ENCODE measurements at places on chromosomes 1 and 21. TPM values are rescaled to one million over a fixed set of nuclear protein-coding genes. Genes with fewer than 3 reads are reported as not detected.
A peak's percentile ranks its signal among the peaks of the same experiment; 100 is the strongest.

- H3K4me3 ChIP-seq: no peak overlapping the region
- H3K36me3 ChIP-seq: no peaks in the 10 kb centered on the region
- no peaks in the 10 kb centered on the region for H3K27me3 ChIP-seq
- H3K27ac ChIP-seq: no peak overlapping the region
- no peaks in the 10 kb centered on the region for H3K4me1 ChIP-seq
Measured at GRCh38 chr21:30629200-30629599, 5.8 kb upstream of the KRTAP20-2 start.

- no peaks in the 10 kb centered on the region for H3K36me3 ChIP-seq
- H3K27me3 ChIP-seq: no peaks in the 10 kb centered on the region
- no peak overlapping the region for H3K4me3 ChIP-seq
- DNase-seq: no peak
Measured at GRCh38 chr1:89605692-89606091, 27.2 kb upstream of the LRRC8C start.

- H3K36me3 ChIP-seq: no peaks in the 10 kb centered on the region
- no peak overlapping the region for H3K27ac ChIP-seq
- peaks cover 4% of the 10 kb centered on the region for H3K4me1 ChIP-seq
Measured at GRCh38 chr1:179178950-179179349, 50.5 kb downstream of the ABL2 start.

DNA sequence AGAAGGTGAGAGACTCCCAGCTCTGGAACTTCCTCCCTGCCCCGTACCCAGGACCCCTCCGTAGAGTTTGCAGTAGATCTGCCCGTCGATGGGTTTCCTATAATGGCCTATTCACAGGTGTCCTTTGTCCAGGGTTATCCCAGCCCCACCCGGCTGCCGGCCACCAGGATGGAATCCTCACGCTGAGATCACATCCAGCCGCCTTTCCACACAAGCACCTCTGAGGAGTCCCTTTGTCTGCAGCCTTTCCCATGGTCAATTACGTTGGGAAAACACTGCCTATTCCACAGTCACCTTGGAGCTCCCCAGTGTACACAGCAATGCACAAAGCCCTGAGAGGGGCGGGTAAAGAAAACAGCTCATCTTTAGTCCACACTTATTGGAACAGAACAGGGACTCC is 190.0 kb upstream of the EDN2 start:
- H3K4me3 ChIP-seq: no peak overlapping the region
- H3K4me1 ChIP-seq: no peaks in the 10 kb centered on the region
- H3K27ac ChIP-seq: no peak overlapping the region
- H3K36me3 ChIP-seq: no peaks in the 10 kb centered on the region
- no peaks in the 10 kb centered on the region for H3K27me3 ChIP-seq

DNA sequence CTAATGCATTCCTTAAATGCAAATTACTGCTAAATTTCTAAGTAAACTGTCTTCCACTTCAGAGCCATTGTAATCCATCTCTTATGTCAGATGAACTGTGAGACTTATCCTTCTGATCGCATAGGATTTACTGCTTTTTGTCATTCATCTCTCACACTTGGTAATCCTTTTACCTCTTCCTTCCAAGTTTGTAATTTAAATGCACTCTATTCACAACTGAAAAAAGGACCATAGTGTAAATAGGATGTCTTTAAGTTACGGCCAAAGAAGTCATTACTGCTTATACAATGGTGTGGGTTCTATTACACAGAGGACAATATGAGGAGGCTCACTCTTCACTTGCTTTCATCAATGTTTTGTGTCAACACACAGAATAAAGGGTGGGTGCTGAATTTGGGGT is 393.3 kb downstream of the PTBP2 start:
- H3K36me3 ChIP-seq: no peaks in the 10 kb centered on the region
- no peaks in the 10 kb centered on the region for H3K27me3 ChIP-seq
- H3K4me1 ChIP-seq: no peaks in the 10 kb centered on the region
- DNase-seq: no peak
- H3K27ac ChIP-seq: no peak overlapping the region
- H3K4me3 ChIP-seq: no peak overlapping the region

DNA sequence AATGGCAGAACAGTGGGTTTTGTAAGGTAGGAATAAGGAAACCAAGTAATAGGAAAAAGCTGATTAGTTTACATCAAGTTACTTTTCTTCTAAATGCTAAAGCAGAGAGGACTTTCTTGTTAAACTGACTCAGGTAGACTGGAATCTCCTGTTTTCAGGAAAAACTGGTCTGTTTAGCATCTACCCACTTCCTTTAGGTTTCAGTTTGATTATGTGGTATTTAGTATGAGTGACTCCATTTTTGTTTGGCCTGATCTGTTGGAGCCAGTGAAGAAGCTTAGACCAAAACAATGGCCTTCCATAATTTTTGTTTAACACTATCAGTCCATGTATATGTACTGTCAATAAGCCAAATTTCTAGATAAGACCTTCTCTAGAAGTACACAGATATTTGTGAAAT is 88.4 kb downstream of the EPB41 start:
- H3K4me3 ChIP-seq: no peak overlapping the region
- no peaks in the 10 kb centered on the region for H3K36me3 ChIP-seq
- H3K27ac ChIP-seq: no peak overlapping the region
- H3K4me1 ChIP-seq: no peaks in the 10 kb centered on the region
- no peak for DNase-seq

- no peaks in the 10 kb centered on the region for H3K27me3 ChIP-seq
- H3K27ac ChIP-seq: no peak overlapping the region
- H3K36me3 ChIP-seq: no peaks in the 10 kb centered on the region
- H3K4me1 ChIP-seq: no peaks in the 10 kb centered on the region
- DNase-seq: no peak
Measured at GRCh38 chr1:29459620-29459945, 223.3 kb downstream of the PTPRU start.

DNA sequence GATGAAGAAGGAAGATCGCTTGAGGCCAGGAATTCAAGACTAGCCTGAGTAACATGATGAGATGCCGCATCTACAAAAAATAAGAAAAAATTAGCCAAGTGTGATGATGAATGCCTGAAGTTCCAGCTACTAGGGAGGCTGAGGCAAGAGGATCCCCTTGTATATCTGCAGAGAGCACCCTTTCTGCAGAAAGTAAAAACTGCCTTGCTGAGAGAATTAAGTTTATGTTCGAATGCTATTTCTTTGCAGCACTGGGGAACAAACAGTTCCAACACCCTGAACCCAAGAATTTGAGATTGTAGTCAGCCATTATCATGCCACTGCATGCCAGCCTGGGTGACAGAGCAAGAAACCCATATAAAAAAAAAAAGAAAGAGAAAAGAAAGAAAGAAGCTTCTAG is 20.6 kb upstream of the KCNT2 start:
- no peaks in the 10 kb centered on the region for H3K36me3 ChIP-seq
- H3K4me3 ChIP-seq: no peak overlapping the region
- H3K27me3 ChIP-seq: no peaks in the 10 kb centered on the region
- H3K27ac ChIP-seq: no peak overlapping the region
- H3K4me1 ChIP-seq: no peaks in the 10 kb centered on the region

DNA sequence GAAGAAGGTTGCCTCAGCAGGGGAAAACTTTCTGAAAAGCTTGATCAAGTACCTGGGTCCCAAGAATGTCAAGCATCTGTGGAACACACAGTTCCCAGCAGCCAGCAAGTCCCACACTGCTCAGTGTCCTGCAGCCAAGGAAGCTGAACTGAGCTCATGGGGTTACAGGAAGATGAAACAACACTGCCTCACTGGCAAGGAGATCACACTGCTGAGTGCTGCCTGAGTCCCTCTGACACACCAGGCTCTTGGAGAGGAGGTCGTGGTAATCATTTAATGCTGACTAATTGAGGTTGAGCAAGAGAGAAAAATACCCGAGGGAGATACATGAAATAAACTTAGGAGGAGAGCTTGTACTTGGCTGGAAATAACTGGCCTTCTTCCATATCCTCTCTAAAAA is 75.2 kb downstream of the MPZL1 start:
- no peaks in the 10 kb centered on the region for H3K4me1 ChIP-seq
- no peak overlapping the region for H3K27ac ChIP-seq
- H3K36me3 ChIP-seq: no peaks in the 10 kb centered on the region
- no peak overlapping the region for H3K4me3 ChIP-seq
- no peaks in the 10 kb centered on the region for H3K27me3 ChIP-seq

GRCh38 chr1:221448585-221449175 is 293.2 kb downstream of the DUSP10 start:
- no peaks in the 10 kb centered on the region for H3K36me3 ChIP-seq
- H3K27me3 ChIP-seq: no peaks in the 10 kb centered on the region
- DNase-seq: no peak

GRCh38 chr21:42662430-42663199 is 9.2 kb downstream of the PDE9A start:
- no peaks in the 10 kb centered on the region for H3K36me3 ChIP-seq
- H3K27me3 ChIP-seq: no peaks in the 10 kb centered on the region
- H3K27ac ChIP-seq: no peak overlapping the region
- no peak for DNase-seq
- H3K4me1 ChIP-seq: no peaks in the 10 kb centered on the region
- H3K4me3 ChIP-seq: no peak overlapping the region

DNA sequence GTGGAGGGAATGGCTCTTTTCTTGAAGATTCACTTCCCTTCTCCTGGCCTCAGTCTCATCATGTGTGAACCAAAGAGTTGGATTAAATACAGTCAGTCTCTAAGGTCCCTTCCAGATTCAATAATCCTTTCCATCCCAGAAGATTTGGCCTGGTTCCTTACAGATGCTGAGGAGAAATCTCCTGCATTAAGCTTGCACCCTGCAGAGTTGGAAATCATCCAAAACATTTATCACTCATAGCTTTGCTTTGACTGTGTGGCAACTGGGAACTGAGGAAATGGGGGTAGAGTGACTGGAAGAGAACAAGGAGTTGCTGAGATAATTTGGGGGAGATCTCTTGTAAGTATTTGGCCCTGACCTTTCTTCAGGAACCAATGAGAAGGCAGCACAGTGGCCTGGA is 220.5 kb upstream of the SGIP1 start:
- peaks cover 12% of the 10 kb centered on the region for H3K4me1 ChIP-seq
- no peak overlapping the region for H3K4me3 ChIP-seq
- no peak overlapping the region for H3K27ac ChIP-seq
- no peaks in the 10 kb centered on the region for H3K36me3 ChIP-seq
- no peaks in the 10 kb centered on the region for H3K27me3 ChIP-seq

GRCh38 chr1:160342526-160342925 is 524 bp downstream of the COPA start:
- peaks cover 26% of the 10 kb centered on the region for H3K36me3 ChIP-seq
- H3K27me3 ChIP-seq: no peaks in the 10 kb centered on the region
- peak overlapping the region; percentile 88 for H3K4me3 ChIP-seq

GRCh38 chr21:42291003-42291750 is 24.0 kb downstream of the TFF3 start:
- H3K4me3 ChIP-seq: no peak overlapping the region
- no peak for DNase-seq
- H3K36me3 ChIP-seq: no peaks in the 10 kb centered on the region
- H3K27me3 ChIP-seq: no peaks in the 10 kb centered on the region
- no peak overlapping the region for H3K27ac ChIP-seq
- H3K4me1 ChIP-seq: no peaks in the 10 kb centered on the region

GRCh38 chr1:160652924-160653619 is 6.2 kb upstream of the SLAMF1 start:
- no peaks in the 10 kb centered on the region for H3K27me3 ChIP-seq
- DNase-seq: no peak
- no peaks in the 10 kb centered on the region for H3K4me1 ChIP-seq
- H3K36me3 ChIP-seq: no peaks in the 10 kb centered on the region
- no peak overlapping the region for H3K27ac ChIP-seq
- no peak overlapping the region for H3K4me3 ChIP-seq

DNA sequence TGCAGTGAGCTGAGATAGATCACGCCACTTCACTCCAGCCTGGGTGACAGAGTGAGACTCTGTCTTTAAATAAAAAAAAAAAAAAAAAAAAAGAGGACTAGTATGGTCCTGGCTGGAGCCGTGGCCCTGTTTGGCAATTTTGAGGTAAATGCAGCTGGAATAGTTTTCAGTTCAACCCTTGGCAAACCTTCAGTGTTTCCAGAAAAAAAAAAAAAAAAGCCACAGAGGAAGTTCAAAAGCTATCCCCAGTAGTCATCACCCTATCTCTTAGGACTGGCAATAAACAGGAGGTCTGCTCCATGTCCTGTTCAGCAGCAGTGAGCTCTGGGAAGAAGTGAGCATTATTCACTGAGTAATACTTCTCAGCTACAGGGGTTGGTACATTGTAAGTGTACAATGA is 56.8 kb upstream of the ERRFI1 start:
- no peaks in the 10 kb centered on the region for H3K27me3 ChIP-seq
- H3K4me1 ChIP-seq: peaks cover 4% of the 10 kb centered on the region
- H3K36me3 ChIP-seq: no peaks in the 10 kb centered on the region
- H3K4me3 ChIP-seq: no peak overlapping the region

- no peaks in the 10 kb centered on the region for H3K27me3 ChIP-seq
- H3K36me3 ChIP-seq: no peaks in the 10 kb centered on the region
- no peaks in the 10 kb centered on the region for H3K4me1 ChIP-seq
- no peak overlapping the region for H3K4me3 ChIP-seq
- DNase-seq: no peak
Measured at GRCh38 chr1:212010004-212010403, 25.4 kb downstream of the INTS7 start.

- H3K27ac ChIP-seq: no peak overlapping the region
- DNase-seq: no peak
- no peaks in the 10 kb centered on the region for H3K4me1 ChIP-seq
- peaks cover 4% of the 10 kb centered on the region for H3K36me3 ChIP-seq
- H3K27me3 ChIP-seq: no peaks in the 10 kb centered on the region
Measured at GRCh38 chr1:155334962-155335361, 14.3 kb downstream of the RUSC1 start.

DNA sequence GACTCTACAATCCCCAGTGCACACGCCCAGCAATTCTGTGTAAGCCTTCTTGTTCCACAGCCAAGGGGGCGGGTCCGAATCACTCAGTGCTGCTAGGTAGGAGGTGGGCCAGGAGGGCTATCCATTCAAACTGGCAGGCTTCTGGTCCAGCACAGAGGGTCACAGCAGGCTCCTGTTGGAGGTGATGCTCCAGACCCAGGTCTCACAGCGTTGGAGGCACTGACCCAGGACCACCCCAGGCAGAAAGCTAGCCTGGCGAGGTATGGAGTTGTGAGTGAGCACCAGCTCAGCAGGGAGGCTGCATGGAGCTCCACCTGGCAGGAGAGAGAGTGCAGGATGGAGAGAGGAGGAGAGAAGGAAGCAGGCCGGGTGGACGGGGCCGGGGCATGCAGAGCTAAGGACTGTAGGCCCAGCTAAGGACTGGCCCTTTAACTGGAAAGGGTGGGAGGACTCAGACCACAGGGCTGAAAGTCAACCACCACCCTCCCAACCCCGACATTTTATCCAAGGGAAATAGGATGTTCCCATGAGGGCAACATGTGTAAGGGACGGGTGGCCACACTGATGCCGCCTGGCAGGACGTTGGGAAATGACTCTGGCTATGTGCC is 38.7 kb downstream of the GPR161 start:
- no peak for DNase-seq
- H3K4me3 ChIP-seq: no peak overlapping the region
- no peaks in the 10 kb centered on the region for H3K36me3 ChIP-seq
- no peaks in the 10 kb centered on the region for H3K4me1 ChIP-seq
- H3K27ac ChIP-seq: no peak overlapping the region

Gene AMY2B
- total RNA-seq: 21.2 TPM

Gene FAM151A
- total RNA-seq: 0.12 TPM

Gene GJA5
- total RNA-seq: 1.2 TPM

Gene VCAM1
- total RNA-seq: 2.5 TPM

Gene SPATA46
- not detected for total RNA-seq

Gene TESK2
- 2.7 TPM for total RNA-seq

All from right lobe of liver (tissue), 6 donors.